ENCODE measurements at places on chromosomes 2 and 18. TPM values are rescaled to one million over a fixed set of nuclear protein-coding genes. Genes with fewer than 3 reads are reported as not detected.

The STK16 gene
- 44.4 TPM for total RNA-seq

The ZC3H6 gene
- total RNA-seq = 2.2 TPM

The SPATA3 gene
- not detected for total RNA-seq

The TMEM169 gene
- 0.83 TPM for total RNA-seq

GRCh38 chr2:9021563-9022211 is 18.2 kb upstream of the MBOAT2 start:
- no peak overlapping the region for H3K4me3 ChIP-seq
- H3K27me3 ChIP-seq = no peaks in the 10 kb centered on the region
- H3K4me1 ChIP-seq = no peaks in the 10 kb centered on the region
- no peak for DNase-seq
